Naive thymus-derived CD4-positive, alpha-beta T cell (primary cell): ENCODE measurements at places on chromosomes 4 and X. TPM values are rescaled to one million over a fixed set of nuclear protein-coding genes. Genes with fewer than 3 reads are reported as not detected.

The AVPR2 gene
- not detected for total RNA-seq

The TECRL gene
- not detected for total RNA-seq

The TMEM255A gene
- not detected for total RNA-seq

The CAPN6 gene
- not detected for total RNA-seq

The NAP1L3 gene
- 14.8 TPM for total RNA-seq

The HMX1 gene
- not detected for total RNA-seq
